ENCODE measurements at places on chromosomes 2 and 18.

- no peak for DNase-seq
Observed at GRCh38 chr18:74521068-74521725, 13.1 kb upstream of the CNDP1 start.

- DNase-seq: no peak
Observed at GRCh38 chr2:212797484-212798205, 259.0 kb upstream of the ERBB4 start.

DNA sequence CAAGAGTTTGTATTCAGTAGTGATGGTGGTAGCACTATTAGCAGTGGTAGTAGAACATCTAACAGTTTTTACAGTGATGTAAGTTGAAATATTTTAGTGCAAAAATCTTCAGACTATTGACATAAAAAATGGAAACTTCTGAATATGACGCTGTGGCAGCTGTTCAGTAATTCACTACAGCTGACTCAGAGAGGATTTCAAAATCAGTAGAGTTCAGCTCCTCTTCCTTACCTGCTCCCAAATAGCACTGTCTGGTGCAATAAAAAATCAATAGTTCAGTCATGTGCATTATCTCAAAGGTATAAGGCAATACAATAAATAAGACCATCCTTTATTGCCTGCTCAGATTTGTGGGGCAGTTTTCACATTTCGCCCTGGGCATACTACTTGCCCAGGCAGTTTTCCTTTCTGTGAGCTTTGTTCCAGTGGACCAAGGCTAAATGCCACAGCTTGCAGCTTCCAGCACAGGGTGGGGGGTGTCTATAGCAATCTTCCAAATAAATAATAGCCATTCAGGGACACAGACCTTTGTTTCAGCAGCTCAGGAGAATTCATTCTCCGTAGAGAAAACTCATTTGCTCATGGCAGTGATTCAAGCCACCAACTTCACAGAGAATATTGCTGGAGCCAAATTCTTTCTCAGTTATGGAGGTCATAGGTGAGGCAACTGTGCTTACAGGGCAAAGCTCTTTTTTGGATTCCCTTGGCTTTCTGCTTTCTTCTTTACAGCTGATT lies 33.9 kb upstream of the GORASP2 start:
- DNase-seq: no peak

GRCh38 chr2:49113046-49113445 lies 41.3 kb downstream of the FSHR start:
- no peak for DNase-seq

DNA sequence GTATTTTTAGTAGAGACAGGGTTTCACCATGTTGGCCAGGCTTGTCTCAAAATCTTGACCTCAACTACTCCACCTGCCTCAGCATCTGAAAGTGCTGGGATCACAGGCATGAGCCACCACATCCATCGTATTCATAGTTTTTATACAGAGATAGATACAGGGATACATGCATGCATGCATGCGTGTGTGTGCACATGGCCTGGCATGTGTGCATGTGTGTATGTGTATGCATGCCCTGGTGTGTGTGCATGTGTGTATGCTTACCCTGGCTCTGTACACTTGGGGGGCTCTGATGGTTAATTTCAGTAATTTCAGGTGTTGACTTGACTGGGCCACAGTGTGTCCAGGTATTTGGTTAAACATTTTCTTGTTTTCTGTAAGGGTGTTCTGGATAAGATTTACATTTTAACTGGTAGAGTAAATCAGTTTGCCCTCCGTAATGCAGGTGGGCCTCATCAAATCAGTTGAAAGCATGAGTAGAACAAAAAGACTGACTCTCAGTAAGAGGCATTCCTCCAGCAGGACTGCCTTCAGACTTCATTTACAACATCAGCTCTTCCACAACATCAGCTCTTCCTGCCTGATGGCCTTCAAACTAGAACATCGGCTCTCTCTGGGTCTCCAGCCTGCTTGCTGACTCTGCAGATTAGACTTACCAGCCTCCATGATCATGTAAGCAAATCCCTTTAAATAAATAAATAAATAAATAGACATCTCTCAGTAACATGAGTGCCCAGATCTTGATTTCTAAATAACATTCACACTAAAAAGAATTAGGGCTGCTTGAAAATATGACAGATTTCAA lies 30.8 kb downstream of the SESTD1 start:
- DNase-seq: no peak

DNA sequence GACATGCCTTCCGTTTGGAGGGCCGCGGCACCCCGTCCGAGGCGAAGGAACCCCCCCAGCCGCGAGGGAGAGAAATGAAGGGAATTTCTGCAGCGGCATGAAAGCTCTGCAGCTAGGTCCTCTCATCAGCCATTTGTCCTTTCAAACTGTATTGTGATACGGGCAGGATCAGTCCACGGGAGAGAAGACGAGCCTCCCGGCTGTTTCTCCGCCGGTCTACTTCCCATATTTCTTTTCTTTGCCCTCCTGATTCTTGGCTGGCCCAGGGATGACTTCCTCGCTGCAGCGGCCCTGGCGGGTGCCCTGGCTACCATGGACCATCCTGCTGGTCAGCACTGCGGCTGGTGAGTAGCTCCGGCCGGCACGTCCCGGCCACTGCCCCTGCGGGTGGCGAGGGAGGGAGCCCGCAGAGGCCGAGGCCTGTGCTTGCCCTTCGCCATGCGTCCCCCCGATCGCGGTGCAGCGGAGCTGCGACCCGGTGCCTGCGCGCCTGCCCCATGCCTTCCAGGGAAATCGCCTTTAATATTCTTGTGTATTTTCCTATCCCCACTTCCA lies 1.2 kb downstream of the BMPR2 start:
- DNase-seq: no peak

GRCh38 chr2:196980473-196980872 lies 54.0 kb upstream of the PGAP1 start:
- no peak for DNase-seq

DNA sequence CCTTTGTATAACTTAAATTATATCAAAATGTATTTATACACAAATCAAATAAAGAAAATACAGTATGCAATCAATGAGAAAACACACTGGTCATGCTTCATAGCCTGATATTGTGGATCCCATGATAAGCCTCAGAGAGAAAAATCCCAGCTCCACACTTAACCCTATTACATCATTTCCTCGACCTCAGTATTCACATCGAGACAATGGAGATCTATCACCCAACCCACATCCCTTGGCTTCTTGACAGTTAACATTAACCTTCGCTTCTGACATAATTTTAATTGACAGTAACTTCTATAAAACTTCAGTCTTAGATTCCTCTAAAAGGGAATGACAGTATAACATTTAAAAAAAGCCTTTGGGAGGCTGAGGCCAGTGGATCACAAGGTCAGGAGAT lies 11.6 kb downstream of the TMX3 start:
- DNase-seq: no peak

GRCh38 chr2:72350852-72351251 lies 203.2 kb upstream of the CYP26B1 start:
- DNase-seq: no peak

GRCh38 chr2:189164746-189165145 lies 14.8 kb downstream of the COL5A2 start:
- DNase-seq: peak; percentile 81

DNA sequence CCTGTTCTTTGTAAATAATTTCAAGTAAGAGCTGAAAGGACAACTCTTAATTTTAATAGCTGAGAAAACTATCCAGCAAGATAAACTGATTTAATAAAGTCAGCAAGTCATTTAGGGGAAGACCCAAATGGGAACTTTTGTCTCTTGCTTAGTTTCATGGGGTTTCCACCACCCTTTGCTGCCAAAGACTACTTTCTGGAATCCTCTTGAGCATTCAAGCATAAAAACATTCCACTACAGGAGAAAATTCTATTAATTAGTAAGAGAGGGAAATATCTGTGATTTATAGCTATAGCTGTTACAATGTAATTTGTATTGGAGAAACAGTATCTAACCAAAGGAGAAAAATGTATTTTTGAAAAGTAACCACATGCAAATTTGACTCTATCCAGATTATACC lies 20.6 kb downstream of the EFEMP1 start:
- DNase-seq: no peak

- no peak for DNase-seq
Observed at GRCh38 chr2:8623576-8623957, 58.3 kb upstream of the ID2 start.

GRCh38 chr2:159521272-159521671 lies 95.1 kb downstream of the BAZ2B start:
- DNase-seq: no peak

GRCh38 chr2:30482011-30482410 lies 35.0 kb downstream of the LCLAT1 start:
- DNase-seq: no peak

DNA sequence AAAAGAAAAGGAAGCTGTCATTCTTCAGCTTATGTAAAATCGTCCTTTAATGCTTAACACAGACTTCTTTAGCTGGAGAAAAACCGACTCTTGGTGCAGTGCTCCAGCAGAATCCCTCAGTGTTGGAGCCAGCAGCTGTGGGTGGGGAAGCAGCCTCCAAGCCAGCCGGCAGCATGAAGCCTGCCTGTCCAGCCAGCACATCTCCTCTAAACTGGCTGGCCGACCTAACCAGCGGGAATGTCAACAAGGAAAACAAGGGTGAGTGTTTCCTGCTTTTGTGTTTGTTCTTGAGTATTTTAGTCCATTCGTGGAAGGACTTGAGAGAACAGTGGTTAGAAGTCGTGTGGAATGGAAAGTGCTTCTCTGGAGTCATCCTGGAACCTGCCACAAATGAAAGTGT lies 38.9 kb downstream of the KDM3A start:
- no peak for DNase-seq

DNA sequence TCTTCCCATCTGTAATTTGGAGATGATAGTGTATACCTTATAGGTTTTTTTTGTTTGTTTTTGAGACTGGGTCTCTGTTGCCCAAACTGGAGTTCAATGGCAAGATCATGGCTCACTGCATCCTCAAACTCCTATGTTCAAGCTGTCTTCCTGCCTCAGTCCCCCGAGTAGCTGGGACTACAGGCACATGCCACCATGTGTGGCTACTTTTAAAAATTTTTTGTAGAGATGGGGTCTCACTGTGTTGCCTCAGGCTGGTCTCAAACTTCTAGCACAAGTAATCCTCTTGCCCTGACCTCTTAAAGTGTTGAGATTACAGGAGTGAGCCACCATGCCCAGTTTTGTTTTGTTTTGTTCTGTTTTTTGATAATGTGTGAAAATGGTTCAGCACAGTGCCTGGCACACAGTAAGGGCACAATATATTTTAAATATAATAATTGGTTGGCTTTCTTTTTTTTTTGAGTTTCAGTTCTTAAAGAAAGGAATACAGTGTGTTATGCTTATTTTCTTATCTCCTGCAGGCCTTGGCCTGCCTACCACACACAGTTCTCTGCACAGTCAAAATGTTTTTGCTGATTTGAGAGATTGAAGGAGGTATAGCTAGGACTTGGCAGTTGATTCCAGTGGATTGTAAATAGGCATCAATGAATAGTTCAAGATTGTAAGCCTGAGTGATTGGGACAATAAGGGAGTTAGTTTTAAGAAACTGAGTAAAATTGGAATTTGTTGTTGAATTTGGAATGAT lies 6.1 kb downstream of the ACTR3 start:
- DNase-seq: no peak

DNA sequence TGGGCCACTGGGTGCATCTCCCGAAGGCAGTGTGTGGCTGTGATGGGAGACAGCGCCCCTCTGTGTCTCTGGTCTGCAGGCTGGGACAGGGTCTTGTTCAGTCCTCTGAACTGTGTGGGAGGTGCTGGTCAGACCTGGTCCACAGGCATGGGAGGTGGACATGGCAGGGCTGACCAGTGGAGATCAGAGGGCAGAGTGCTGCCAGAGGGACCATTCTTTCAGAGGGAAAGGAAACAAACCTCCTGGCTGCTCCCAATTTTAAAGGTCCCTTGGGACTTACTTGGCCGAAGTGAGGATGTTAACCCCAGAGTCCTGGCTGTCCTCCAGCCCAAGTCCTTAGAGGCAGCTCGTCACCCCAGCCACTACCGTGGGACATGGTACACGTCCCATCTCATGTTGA lies 4.0 kb downstream of the CAPN13 start:
- no peak for DNase-seq

DNA sequence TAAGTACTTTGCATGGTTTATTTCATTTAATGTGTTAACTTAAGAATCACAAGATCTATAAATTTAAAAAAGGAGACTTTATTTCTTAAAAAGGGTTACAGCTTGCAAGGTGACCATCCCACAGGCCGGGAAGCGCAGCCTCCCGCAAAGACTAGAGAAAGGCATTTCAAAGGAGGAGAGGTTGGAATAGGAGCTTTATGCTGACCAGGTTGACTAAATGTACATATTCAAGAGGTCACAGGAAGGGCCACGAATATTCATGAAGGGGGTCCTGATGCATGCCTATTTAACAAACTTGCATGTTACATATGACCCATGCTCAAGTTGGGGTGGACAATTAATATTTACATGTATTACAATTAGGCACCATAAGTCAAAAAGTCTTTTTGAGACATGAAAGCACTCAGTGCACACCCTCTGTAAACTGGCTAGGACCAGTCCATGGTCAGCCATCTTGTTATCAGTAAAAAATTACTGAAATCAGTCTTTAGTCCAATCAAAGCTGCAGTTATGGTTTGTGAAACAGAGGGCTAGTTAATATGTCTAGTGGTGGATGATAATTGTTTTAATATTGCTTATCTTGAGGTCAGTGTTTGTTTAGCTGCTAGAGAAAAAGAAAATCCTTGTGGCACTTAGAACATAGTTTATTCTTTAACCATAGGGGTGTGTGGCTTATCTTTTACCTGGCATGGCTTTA lies 169.3 kb downstream of the KCNE4 start:
- no peak for DNase-seq

DNA sequence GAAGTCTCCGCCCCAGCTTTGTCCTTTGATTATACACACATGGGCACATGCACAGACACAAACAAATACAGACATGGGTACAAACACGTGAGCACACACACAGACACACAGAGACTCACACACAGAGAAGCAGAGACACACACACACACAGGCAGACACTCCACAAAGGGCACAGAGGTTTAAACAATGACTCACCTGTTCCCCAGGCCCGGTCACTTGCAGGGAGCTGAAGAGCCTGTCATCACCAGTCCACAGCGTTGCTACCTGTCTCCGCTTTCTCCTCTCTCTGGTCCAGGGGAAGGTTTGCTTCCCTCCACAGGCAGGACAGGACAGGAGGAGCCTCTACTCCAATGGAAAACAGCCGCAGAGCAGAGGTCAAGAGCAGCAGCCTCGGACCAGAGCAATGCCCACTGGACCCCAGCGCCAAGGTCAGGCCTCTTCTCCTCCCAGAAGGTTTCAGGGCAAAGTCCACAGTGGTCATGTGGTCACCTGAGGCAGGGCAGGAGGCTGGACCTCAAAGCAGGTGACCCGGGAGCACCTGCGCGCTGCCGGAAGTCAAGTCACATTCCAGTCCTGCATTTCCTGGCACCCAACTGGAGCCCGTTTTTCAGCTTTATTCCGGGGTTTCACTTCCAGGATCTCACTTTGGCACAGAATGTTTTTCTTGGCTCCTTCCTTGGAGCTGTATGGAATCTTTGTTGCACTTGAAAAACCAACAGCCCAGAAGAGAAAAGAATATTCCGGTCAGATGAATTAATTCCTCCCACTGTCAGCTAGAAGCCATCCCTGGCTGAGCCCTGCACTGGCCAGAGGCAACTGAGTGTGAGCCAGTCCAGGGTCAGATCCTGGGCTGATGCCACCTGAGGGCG lies at the start of gene RAB17:
Gene RAB17 (minus strand): TSS at position 463 of the 869 bp plus-strand sequence. CDS start 4,580 bp downstream, outside the sequence.
- DNase-seq: no peak

Data from AG09319 (cell line).